Fibroblast of villous mesenchyme (primary cell): ENCODE measurements at places on chromosomes 11 and 22. TPM values are rescaled to one million over a fixed set of nuclear protein-coding genes. Genes with fewer than 3 reads are reported as not detected.

DNA sequence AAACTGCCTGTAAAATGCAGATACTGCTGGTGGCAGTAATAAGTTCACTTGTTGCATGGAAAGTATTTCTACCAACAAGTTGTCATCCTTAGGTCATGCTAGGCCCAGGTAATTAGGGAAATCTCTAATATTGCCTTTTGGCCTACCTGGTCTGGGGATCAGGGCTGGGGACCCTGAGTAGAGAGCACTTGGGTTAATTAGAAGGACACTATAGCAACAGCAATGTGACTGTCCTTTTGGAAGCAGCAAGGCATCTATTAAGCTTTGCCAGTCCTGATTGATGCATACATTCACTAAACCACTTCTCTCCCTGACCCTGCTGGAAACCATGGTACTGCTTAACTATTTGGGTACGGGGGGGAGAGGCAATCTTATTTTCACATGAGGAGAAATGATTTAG, 86.5 kb upstream of the GNAZ start:
- no peak for DNase-seq

The SLC37A2 gene
- 0.97 and 1.7 TPM in 2 replicates for total RNA-seq

GRCh38 chr11:3905080-3905953, 49.9 kb downstream of the STIM1 start:
- peak; percentile 84 for DNase-seq

DNA sequence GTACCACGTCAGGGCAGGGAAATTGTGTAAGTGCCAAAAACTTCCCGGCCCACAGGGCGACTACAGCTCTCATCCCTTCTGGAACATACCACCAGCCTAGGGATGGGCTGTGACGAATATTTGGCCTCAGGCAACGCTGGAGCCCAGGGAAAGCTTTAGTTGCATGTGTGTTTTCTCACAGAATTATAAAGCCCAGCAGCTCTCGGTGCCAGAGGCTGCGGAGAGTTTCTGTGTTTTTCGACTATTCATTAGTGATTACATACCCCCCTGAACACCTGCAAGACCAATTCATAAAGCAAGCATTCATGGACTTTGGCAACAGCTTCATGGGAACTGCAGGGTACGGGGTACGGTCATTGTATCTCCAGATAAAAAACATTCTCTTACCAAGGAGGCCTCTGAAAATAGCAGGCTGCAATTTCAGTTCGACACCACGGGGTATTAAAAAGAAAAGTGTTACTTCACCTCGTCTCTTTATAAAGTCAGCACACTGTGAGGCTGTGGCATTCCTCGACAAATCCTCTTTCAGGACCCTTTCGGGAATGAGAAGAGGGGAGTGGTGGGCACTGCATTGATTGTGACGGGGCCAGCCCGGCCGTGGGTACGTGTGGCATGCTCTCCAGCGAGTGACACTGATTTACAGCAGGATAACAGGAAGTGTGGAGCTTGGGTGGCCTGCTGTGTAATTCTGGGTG, 243.6 kb upstream of the SORL1-AS1 start:
- no peak for DNase-seq

DNA sequence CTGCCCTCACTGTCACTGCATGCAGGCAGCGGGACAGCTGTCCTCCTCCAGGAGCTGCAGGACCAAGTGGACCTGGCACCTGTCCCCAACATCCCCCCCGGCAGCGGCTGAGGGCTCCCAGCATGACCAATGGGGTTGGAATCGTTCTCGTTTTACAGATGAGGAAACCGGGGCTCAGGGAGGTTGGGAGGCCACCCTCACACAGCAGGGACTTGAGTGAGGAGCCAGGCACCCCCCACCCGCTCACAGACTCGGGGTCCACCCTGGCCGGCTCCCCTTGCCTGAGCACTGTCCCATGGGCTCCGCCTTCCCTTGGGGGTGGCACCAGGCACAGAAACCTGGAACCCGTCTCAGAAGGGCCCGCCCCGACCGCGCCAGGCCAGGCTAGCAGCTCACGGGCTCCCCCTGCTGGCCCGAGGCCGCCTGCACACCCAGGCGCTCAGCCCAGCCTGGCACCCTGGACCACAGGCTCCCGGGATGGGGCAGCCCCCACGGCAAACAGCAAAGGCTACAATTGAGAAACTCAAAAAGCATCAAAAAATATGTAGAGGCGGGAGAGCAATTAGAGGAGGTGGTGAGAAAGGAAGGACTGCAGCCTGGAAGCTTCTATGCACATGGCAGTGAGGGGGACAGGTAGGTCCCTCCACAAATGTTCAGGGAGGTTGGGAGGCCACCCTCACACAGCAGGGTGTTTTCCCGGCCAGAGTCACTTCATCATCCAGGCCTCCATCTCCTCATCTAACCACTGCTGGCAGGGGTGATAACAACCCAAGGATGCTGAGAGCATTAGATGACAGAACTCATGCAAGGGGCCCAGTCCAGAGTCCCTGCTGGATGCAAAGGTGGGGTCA, 12.8 kb downstream of the MACROD1 start:
- DNase-seq, result peak; percentile 27

DNA sequence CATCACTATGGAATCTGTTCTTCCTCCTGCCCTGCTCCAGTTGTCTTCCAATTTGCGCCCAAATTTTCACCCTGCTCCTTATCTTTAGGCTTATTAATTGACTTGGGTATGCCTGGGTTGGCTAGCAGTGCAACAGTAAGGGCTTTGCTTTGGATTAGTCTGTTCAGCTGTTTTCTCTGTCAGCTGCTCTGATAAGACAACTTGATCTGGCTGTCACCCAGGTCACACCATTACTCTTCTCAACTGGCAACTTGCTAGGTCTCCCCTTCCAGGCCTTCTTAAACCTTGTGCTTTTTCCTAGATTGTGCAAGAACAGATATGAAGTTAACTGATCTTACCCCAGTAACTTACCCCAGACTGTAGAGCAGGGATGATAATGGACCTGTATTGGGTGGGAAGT, 357.8 kb upstream of the LARGE1 start:
- DNase-seq, result no peak

DNA sequence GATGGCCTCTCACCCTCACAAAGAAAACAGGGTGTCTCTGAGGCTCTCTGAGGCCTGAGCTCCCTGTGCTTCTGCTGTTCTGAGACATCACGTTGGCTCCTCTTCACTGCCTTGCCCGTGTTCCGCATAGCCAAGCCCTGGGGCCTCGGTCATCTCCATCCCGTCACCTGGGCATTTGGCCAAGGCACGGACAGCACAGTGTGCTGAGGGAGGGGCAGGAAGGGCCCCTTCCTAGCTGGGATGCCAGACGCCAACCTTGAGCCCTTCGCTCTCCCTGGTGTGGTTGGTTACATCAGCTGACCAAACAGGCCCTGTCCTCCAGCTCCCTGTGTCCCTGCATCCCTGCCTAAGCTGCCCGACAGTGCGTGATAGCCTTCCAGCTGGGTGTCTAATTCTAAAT, 25.9 kb downstream of the MOV10L1 start:
- DNase-seq, result peak; percentile 65

The RGL4 gene
- not detected in 2 replicates for total RNA-seq

GRCh38 chr22:46829941-46830715, 67.7 kb downstream of the TBC1D22A start:
- DNase-seq, result peak; percentile 44
